Hematopoietic multipotent progenitor cell treated with erythropoietin and hydrocortisone succinate and interleukin-3 and kit ligand, for 17 days (in vitro differentiated cells): ENCODE measurements at places on chromosomes 2 and 18.

DNA sequence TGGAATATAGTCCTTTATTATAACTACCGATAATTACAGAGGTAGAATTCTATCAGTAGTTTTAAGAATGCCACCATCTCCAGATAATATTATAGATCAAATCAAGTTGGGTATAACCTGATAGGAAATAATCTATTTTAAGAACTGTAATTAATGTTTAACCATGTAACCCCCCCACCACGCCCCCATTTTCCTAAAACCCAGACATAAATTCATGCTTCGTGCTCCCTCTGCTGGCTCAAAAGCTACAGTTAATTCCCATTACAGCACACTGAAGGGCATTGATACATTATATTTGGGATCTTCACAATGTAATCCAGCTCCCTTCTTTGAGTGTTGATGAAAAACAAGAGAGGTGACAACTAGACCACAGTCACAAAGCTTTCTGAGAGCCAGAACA lies 228.0 kb upstream of the SMAD7 start:
- peak; percentile 8 for DNase-seq

DNA sequence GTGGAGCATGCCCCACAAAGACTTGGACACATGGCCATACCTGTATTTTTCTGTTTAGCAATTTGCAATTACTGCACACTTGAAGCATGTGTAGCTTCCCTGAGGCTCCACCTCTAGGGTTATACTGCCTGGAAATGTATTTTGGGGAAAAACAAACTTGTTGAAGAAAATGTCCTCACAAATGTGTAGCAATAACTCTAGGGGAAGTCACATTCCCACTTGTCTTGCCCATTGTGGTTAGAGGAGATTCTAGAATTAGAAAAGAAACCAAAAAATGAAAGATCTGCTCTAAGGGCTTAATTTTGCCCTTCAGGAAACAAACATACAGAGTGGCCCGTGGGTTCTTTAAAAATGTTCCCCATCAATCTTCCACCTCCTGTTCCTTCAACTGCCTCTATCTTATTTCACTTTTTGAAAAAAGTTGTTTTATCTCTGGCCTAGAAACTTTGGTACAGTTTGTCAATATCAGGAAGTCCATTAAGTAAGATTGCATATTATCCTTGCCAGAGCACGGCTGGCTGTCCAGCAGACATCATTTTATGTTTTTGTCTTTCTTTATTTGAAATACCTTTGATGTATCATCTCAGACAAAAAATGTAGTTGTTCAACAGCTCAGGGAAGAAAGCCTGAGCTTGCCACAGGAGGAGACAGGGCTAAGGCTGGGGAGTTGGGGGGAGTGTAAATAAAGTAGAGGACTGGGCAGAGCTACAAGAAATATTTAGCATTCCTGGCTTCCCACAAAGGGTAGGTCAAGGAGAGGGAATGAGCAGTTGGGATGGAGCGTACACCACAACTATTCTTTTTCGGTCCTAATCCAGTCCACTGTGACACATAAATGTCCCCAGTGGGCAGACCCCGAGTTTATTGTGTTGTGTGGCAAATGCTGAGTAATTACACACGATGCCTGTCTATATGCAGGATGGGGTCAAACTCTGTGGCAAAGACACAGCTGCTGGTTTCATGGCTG lies 96.8 kb upstream of the CDC42EP3 start:
- DNase-seq: no peak

- no peak for DNase-seq
These were observed 11.1 kb downstream of the CHRNA1 start for GRCh38 chr2:174753038-174753633.

- DNase-seq: no peak
These were observed 18.8 kb upstream of the RMP24 start for GRCh38 chr18:35953688-35954087.

- DNase-seq: peak; percentile 59
These were observed 50.0 kb downstream of the HDHD2 start for GRCh38 chr18:47100212-47100831.

DNA sequence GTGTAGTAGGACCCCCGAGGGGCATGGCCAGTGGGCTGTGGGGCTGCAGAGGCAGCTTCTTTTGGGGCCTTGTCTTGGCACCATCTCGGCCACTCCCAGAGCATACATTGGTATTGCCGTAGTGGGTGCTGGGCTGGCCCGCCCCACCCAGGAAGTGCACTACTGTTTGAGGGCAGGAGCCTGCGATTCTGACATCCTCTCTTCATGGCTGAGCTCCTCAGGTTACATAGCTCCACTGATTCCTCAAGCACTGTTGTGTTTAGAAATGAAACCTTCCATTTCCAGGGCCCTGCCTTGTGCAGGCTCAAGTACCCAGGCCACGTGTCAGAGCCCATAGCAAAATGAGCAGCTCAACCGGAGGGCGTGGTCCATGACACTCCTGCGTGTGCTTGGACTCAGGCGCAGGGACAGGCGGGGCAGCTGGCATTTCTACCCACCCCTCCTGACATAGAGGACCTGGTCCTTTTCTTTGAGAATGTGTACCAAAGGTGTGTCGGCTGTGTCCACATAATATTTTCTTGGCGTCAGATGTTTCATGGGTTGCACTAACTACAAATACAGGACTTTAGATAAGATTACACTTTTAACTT lies 67.9 kb downstream of the DGKD start:
- no peak for DNase-seq

DNA sequence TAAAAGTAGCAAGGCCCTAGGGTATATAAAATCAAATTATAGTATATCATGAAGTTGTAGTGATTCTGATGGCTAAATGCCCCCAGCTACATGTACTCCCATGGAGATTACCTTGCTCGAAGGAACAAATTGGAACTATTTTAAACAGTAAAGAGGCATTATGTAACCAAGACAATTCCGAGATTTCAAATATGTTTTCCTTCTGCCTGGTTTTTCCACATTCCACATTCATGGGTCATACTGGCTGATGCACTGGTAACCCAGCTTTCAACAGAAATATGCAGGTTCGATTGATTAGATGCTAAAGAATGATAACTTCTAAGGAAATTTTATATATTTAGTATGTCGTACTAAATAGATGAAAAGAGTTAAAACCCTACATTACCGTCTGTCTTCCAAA lies 62.3 kb upstream of the MGAT4A start:
- no peak for DNase-seq

GRCh38 chr2:179137200-179137759 lies 87.3 kb upstream of the CCDC141 start:
- no peak for DNase-seq

GRCh38 chr2:45406621-45407020 lies 204.4 kb downstream of the SRBD1 start:
- DNase-seq: no peak

DNA sequence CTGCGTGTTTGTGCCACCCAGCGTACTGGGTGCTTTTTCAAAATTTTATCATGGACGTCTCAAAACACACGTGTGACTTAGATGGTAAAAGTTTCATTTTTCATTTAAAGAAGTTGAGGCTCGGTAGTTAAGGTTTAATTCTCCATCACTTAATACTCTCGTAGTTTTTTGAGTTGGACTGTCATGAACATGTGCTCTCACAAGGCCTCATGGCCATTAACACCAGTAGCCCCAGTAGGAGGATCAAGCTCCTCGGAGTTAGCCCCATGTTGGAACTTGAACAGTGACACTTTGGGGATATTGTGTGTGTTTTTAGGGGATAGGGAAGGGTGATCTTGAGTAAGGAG lies 15.3 kb downstream of the NMUR1 start:
- peak; percentile 20 for DNase-seq

DNA sequence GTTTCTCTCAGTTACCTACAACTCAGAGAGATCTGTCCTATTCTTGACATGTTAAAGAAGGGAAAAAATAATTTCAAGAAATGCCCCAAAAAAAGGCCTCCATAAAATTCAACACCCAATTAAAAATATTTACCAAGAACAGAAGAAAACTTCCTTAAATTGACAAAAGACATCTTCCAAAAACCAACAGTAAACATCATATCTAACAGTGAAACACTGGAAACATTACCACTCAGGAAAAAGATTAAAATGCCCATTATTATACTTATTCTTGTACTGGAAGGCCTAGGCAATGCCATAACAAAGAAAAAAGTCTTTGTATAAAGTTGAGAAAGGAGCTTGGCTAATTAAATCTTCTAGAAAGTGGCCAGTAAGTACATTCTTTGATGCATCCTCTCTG lies 7.2 kb downstream of the DTNB start:
- no peak for DNase-seq

DNA sequence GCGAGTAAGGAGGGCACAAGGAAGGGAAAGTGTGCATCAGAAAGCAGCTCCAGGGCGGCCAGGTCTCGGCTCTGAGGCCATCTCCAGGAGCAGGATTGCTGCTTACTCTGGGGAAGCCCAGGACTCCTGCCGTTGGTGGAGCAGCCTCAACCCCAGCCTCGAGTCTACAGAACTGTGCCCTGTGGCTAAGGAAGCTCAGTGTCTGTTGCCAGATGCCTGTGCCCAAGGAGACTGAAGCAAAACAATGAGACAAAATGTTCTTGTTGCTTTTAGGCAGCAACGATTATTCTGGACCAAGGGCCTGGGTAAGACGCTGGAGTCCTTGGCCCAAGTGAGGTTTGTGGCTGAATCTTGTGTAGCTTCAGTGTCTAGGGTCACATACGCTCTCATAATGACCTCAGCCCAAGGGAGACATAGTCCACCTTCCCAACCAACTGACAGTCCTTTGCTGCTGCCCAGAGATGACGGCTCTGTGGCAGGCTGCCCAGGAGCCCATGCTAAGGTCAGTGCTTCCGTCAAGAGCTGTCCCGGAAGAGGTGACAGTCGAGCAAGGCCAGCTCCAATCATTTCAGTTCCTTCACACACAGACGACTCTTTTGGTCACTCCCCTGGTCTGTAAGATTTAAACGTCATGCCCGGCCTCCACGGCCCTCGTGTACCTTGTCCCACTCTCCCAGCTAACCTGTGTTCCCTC lies 223.8 kb downstream of the TTC32 start:
- no peak for DNase-seq

GRCh38 chr18:79317703-79318102 lies 78.0 kb upstream of the NFATC1 start:
- DNase-seq: no peak

DNA sequence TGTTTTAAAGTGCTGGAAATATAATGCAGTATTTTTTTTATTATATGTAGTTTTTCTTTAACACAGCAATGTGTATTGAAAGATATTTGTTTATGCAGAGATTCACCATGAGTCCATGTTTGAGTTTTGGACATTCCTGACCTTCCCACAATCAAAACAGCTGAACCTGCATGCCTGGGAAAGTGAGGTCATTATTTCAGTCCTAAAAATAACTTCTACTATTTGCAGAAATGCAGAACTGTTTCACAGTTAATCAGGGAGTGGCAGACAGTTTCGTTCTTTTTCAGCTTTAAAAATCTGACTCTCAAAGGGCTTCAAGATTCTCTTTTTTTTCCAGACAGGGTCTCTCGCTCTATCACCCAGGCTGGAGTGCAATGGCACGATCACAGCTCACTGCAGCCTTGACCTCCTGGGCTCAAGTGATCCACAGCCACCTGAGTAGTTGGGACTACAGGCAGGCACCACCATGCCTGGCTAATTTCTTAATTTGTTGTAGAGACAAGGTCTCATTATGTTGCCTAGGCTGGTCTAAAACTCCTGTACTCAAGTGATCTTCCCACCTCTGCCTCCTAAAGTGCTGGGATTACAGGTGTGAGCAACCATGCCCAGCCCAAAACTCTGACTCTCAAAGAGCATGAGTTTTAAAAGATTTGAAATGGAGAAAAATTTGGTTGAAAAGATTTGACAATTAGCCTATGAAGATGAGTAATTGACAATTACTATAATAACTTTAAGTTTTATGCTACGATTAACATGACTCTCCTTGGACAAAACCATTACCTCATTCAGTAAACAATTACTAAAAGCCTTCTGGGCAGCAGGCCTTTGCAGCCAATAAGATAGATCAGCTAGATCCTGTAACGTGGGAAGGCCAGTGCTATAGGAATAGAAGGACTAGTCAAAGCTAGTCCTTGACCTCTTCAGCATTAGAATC lies 5.0 kb upstream of the MYL12B start:
- DNase-seq: no peak

- no peak for DNase-seq
These were observed 298.2 kb downstream of the CNTNAP5 start for GRCh38 chr2:124323321-124323720.

DNA sequence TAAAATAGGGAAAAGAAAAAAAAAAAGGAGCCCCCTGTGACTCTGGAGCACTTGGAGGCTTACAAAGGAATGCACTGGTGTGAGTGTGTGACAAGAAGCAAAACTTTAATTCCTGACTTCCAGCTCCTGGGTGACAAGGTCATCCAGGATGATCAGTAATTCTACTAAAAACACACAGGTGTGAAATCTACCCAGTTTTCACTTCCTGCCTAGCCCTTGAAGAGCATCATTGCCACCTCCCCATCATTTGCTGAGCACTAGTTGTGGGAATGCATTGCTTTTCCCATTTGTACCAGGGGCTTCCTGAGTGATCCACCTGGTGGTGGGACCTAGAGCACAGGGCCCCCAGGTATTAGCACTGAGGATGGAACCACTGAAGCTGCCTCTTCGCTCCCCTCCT lies 139.7 kb upstream of the RIOK3 start:
- no peak for DNase-seq

GRCh38 chr2:165508927-165509326 lies 39.4 kb downstream of the CSRNP3 start:
- DNase-seq: no peak

DNA sequence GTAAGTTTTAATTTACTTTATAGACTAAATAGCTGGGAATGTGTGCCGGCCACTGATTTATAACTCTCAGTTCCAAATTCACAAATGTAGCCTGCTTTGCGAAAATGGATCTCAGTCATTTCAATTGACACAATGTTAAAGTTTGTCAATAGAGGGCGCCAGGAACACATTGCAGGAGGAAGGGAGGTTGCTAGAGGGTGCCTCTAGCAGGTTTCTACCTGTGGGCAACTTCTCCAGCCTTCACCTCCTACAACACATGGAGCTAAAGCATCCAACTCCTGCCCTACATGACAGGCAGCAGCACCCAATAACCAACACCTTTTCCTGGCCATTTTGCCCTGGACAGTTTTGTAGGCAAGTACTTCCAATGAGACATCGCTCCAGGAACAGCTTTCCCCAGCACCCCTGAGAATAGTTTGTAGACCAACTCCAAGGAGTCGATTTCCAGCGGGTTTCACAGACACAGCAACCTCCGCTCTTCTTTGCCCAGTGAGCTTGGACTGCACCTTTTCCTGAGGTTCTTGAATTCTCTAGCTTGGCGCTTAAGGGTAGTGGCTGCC lies 784.8 kb upstream of the CDH2 start:
- DNase-seq: no peak

GRCh38 chr2:23508066-23508390 lies 123.0 kb downstream of the KLHL29 start:
- no peak for DNase-seq

- DNase-seq: no peak
These were observed 138.0 kb upstream of the LYPD6 start for GRCh38 chr2:149192427-149192826.

DNA sequence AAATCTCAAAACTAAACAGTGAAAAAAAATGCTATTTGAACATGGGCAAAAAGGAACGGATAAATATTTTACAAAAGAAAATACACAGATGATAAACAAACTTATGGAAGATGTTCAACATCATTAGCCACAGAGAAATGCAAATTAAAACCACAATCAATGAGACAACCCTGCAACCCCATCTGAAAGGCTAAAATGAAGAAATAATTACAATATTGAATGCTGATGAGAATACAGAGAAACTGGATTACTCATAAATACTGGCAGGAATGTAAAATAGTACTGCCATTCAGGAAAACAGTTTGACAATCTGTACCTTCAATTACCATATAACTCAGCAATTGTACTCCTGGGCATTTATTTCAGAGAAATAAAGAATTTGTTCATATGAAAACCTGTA lies 193.1 kb upstream of the UBE2E3 start:
- DNase-seq: no peak

GRCh38 chr2:118048401-118048800 lies 34.5 kb upstream of the CCDC93 start:
- no peak for DNase-seq

- DNase-seq: no peak
These were observed 277.5 kb upstream of the DDX18 start for GRCh38 chr2:117537032-117537431.
